ENCODE measurements at places on chromosomes 7 and 10.

GRCh38 chr7:118214051-118214832, 10.3 kb upstream of the ANKRD7 start:
- 0 out of 2 replicates have a peak, but pooled peaks cover 5% of the 10 kb centered on the region for H3K27me3 ChIP-seq
- no peaks in the 10 kb centered on the region for H3K36me3 ChIP-seq
- no peaks in the 10 kb centered on the region for H3K4me1 ChIP-seq
- H3K4me3 ChIP-seq: no peak overlapping the region
- no peak for DNase-seq
- H3K27ac ChIP-seq: no peak overlapping the region

DNA sequence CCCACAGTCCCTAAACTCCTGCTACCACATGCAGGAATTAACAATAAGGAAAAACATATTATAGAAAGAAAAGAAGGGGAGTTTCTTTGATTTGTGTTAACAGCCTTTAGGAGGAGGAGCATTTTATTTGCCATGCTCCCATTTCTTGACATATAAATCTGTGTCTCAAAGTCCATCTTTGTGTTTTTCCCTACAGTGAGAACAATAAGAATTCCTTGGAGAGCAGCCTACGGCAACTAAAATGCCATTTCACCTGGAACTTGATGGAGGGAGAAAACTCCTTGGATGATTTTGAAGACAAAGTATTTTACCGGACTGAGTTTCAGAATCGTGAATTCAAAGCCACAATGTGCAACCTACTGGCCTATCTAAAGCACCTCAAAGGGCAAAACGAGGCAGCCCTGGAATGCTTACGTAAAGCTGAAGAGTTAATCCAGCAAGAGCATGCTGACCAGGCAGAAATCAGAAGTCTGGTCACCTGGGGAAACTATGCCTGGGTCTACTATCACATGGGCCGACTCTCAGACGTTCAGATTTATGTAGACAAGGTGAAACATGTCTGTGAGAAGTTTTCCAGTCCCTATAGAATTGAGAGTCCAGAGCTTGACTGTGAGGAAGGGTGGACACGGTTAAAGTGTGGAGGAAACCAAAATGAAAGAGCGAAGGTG, 4.1 kb downstream of the IFIT2 start:
- no peak overlapping the region for H3K27ac ChIP-seq
- 0 out of 2 replicates have a peak, but pooled peaks cover 7% of the 10 kb centered on the region for H3K36me3 ChIP-seq
- no peaks in the 10 kb centered on the region for H3K27me3 ChIP-seq
- no peak overlapping the region for H3K4me3 ChIP-seq
- DNase-seq: no peak

GRCh38 chr10:16820421-16820820, 3.2 kb upstream of the RSU1 start:
- H3K4me3 ChIP-seq: no peak overlapping the region
- no peak for DNase-seq
- H3K27me3 ChIP-seq: no peaks in the 10 kb centered on the region
- H3K36me3 ChIP-seq: no peaks in the 10 kb centered on the region

DNA sequence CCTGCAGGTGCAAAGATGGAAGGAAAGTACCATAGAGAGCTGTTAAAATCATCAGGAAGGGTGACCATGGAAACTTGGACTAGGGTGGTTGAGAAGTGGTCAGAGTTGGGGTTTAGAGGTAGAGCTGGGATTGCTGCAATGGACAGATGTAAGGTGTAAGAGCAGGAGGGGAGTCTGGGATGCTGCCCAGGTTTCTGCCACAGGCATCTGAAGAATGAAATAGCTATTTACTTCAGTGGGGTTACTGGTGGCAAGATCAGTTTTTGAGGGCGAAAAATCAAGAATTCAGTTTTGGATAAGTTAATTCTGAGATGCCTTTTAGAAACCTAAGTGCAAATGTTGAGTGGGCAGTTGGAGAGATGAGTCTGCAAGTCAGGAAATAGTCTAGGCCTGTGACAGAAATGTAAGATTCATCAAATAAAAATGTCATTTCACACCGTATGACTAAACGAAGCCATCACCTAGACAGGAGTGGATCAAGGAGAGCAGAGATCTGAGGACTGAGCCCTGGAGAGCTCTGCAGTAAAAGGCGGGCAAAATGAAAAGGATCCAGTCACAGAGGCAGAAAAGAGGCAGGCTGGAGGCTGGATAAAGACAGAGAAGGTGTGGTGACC, 22.7 kb upstream of the TOMM7 start:
- H3K4me1 ChIP-seq: no peaks in the 10 kb centered on the region
- no peak for DNase-seq
- no peaks in the 10 kb centered on the region for H3K27me3 ChIP-seq
- no peak overlapping the region for H3K4me3 ChIP-seq
- H3K27ac ChIP-seq: no peak overlapping the region
- H3K36me3 ChIP-seq: no peaks in the 10 kb centered on the region

DNA sequence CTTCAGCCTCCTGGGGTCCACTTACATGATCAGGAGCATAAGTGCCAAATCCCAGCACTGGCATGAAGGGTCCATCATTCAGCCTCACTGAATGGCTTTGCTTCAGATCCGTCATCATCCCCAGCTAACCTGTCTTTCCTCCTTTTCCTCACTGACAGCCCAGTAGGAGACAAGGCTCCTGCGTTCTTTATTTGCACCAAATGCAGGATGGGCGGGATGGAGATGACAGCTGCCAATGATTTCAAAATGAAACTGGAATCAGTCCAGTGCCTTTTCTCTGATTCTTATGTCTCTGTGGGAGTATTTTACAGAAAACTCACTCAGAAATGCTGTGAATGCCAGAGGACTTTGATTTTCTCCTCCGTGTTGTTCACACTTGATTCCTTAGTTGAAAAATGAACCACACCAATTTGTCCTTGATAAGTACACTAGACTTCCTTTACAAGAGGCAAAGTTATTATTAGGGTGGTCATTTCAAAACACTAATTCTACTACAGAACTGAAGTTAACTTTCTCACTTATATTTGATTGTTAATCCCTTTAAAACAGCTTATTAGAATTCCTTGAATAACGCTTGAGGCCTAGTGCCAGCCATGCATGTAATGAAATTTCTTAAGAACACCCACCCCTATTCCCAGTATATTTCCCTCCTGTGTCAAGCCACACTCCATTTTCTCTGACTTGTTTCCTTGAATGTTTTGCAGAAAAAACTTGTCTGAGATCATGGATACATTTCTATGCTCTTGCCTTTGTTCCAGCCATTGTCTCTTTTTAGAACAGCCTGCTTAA, at the start of gene AKR1C8:
Gene AKR1C8 (minus strand): TSS at position 164 of the 789 bp plus-strand sequence. CDS start 46 bp downstream, at position 118.
- H3K27ac ChIP-seq: no peak within 1 kb of the TSS
- no peaks in the 10 kb centered on the region for H3K27me3 ChIP-seq
- H3K36me3 ChIP-seq: no peaks in the 10 kb centered on the region
- DNase-seq: no peak
- no peak within 1 kb of the TSS for H3K4me3 ChIP-seq
- no peaks in the 10 kb centered on the region for H3K4me1 ChIP-seq

DNA sequence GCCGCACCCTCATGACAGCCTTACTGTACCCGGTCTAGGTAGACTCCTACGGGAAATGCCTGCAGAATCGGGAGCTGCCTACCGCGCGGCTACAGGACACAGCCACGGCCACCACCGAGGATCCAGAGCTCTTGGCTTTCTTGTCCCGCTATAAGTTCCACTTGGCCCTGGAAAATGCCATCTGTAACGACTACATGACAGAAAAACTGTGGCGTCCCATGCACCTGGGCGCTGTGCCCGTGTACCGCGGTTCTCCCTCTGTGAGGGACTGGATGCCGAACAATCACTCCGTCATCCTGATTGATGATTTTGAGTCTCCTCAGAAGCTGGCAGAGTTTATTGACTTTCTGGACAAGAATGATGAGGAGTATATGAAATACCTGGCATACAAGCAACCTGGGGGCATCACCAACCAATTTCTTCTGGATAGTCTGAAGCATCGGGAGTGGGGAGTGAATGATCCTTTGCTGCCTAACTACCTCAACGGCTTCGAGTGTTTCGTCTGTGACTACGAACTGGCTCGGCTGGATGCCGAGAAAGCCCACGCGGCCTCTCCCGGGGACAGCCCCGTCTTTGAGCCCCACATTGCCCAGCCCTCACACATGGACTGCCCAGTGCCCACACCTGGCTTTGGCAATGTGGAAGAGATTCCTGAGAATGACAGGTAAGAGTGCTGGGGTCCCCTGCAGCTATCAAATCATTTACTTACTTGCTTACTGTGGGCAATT, 8.5 kb upstream of the CHCHD1 start:
- no peaks in the 10 kb centered on the region for H3K27me3 ChIP-seq
- DNase-seq: no peak
- peak overlapping the region; percentile 1 for H3K27ac ChIP-seq
- peaks cover 57% of the 10 kb centered on the region for H3K36me3 ChIP-seq
- peaks cover 26% of the 10 kb centered on the region for H3K4me1 ChIP-seq
- peak overlapping the region; percentile 73 for H3K4me3 ChIP-seq

- peaks cover 5% of the 10 kb centered on the region for H3K4me1 ChIP-seq
- no peaks in the 10 kb centered on the region for H3K36me3 ChIP-seq
- H3K27me3 ChIP-seq: no peaks in the 10 kb centered on the region
- H3K27ac ChIP-seq: no peak overlapping the region
These were observed 18.7 kb upstream of the DDIT4 start for GRCh38 chr10:72254813-72255568.

DNA sequence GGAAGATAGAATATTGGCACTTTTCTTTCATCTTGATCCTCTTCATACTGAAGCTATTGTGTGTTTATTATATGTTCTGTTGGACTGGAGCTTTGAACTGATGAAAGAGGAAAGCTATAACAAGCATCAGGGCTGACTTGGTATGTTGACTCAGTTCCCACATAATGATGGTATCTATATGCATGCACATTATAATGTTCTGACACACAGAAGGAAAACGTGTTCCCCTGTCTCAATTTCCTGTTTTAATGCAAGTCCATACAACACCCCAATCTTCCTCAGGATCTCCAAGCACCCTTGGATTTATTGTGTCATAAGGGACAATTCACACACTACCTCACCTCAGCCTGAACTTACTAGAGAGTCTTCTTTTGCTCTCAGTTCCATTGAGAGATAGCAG, 8.3 kb upstream of the WASL start:
- H3K36me3 ChIP-seq: no peaks in the 10 kb centered on the region
- no peak overlapping the region for H3K4me3 ChIP-seq
- H3K27ac ChIP-seq: no peak overlapping the region
- no peaks in the 10 kb centered on the region for H3K27me3 ChIP-seq
- peaks cover 7% of the 10 kb centered on the region for H3K4me1 ChIP-seq

DNA sequence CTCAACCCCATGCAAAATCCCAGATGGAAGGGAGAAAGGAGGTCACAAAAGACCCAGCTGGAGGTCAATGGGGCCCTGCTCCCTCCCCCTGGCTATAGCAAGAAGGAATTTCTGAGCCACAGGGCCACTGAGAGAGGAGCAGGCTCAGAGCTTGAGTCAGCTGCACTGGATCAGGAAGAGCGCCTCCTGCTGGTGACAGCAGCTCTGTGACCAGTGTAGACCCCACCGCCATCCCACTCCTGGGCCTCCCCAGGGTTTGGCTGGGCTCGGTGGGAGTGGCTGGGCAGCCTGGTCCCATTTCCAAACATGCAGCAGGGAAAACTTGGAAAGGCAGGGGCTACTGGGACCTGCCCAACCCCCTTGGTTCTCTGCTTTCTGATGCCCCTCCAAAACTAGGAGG, 31.5 kb upstream of the PRLHR start:
- H3K4me3 ChIP-seq: no peak overlapping the region
- DNase-seq: no peak
- H3K4me1 ChIP-seq: no peaks in the 10 kb centered on the region

- no peaks in the 10 kb centered on the region for H3K27me3 ChIP-seq
- DNase-seq: peak; percentile 46
- H3K4me1 ChIP-seq: peaks cover 29% of the 10 kb centered on the region
- no peak overlapping the region for H3K27ac ChIP-seq
- H3K4me3 ChIP-seq: no peak overlapping the region
These were observed 118.6 kb downstream of the SH3PXD2A start for GRCh38 chr10:103736763-103737162.

GRCh38 chr7:25075459-25075858, 49.6 kb downstream of the CYCS start:
- H3K27me3 ChIP-seq: no peaks in the 10 kb centered on the region
- H3K4me3 ChIP-seq: no peak overlapping the region
- no peak overlapping the region for H3K27ac ChIP-seq

DNA sequence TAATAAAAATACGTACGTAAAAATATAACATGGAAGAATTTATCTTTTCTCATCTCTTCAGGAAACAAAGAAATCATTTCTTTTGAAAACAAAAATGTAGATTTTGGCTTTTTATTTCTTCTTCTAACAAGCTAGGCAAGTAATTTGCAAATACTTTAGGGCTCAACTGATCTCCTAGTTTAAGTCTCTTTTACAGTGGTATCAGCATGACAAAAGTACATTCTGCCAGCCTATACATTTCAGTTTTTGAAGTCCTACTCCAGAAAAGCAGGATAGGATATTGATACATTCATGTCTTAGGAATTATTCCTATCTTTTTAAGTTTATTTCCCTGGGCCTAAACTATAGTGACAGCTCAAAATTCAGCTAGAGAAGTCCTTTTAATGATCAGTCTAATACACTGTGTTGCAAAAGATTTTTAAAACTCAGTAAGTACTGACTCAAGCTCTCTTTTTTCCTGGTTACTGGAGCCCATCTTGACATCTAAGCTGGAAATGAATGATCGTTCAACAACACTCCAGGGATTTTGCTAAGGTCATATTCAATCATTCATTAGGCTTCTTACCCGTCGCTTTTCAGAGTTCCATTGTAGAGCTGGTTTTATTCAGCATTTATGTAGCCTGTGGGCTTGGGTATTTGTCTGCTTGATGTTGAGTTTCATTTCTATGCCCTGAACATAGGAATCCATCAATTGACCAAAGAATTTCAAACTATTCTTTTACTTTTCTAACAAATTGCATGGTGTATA, 12.2 kb upstream of the FAM53B start:
- DNase-seq: no peak
- no peaks in the 10 kb centered on the region for H3K4me1 ChIP-seq
- H3K36me3 ChIP-seq: peaks cover 23% of the 10 kb centered on the region
- no peak overlapping the region for H3K4me3 ChIP-seq

GRCh38 chr10:51400392-51401096, 298.9 kb downstream of the CSTF2T start:
- H3K4me3 ChIP-seq: no peak overlapping the region
- peaks cover 20% of the 10 kb centered on the region for H3K4me1 ChIP-seq
- H3K27me3 ChIP-seq: no peaks in the 10 kb centered on the region
- H3K27ac ChIP-seq: no peak overlapping the region
- no peaks in the 10 kb centered on the region for H3K36me3 ChIP-seq

DNA sequence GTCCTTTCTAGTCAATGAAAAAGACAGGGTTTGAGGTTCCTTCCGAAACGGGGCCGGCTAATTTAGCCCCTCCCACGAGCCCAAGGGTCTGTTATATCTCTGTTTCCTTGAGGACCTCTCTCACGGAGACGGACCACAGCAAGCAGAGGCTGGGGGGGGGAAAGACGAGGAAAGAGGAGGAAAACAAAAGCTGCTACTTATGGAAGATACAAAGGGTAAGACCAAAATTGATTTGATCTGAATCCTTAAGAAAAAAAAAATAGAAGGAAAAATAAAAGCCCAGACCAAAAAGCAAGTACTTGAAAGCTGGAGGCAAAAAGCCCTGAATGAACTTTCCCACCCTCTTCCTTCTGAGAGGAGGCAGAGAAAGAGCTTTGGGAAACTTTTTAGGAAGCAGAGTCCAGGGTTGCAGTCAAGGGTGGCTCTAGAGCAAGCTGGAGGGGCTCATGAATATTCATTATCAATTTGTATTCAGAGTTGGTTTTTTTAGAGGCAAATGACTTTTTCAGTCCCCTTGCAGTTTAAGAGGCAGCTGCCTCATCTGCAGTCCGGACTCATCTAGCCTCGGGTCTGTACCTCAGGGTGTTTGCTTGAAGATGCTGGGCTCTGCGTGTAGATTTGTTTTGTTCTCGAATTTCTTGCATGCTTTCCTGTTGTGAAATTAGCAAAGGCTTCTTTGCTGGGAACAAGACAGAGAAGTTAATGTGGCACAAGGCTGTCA, at the start of gene ENTPD1:
Gene ENTPD1 (plus strand): TSS at position 123 of the 721 bp plus-strand sequence. CDS start 77 bp downstream, at position 200.
- no peak within 1 kb of the TSS for H3K4me3 ChIP-seq
- H3K36me3 ChIP-seq: no peaks in the 10 kb centered on the region
- no peaks in the 10 kb centered on the region for H3K4me1 ChIP-seq
- no peak for DNase-seq
- H3K27me3 ChIP-seq: peaks cover 30% of the 10 kb centered on the region
- H3K27ac ChIP-seq: no peak within 1 kb of the TSS

Measured in PC-3 (cell line).